ENCODE measurements at places on chromosomes 1 and 21.
A peak's percentile ranks its signal among the peaks of the same experiment; 100 is the strongest.

DNA sequence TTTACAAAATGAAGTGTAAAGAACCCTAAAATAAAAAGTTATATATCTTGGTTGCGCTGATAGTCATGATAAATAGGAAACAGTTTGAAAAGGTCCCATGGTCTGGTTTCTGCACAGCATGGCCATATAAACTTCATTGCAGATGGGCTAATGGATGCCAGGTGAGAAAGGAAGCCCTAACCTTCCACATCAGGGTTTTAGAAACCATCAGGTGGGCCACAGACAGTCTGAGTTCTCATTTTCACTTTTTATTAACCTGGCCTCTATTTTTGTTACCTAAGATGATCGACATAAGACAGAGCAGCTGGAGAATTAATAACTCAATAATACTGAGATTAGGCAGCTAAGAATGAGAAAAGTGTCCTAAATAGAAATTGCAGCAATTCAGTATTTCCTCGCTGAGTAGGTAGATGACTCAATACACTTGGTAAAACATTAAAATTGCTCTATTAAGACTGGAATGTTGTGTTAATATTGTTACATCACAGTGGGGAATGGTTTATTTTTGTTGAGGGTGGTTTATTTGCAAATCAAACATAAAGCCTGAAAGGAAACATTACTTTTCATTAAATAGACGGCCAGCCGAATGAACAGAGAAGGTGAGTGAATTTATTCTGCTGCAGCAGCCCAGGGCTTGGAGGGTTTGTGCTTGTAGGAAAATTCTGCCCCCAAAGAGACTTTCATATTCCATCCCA, 21.1 kb downstream of the C1orf21 start:
- DNase-seq, result peak; percentile 75

- DNase-seq, result no peak
Observed at GRCh38 chr21:14099570-14099969, 111.2 kb downstream of the LIPI start.

DNA sequence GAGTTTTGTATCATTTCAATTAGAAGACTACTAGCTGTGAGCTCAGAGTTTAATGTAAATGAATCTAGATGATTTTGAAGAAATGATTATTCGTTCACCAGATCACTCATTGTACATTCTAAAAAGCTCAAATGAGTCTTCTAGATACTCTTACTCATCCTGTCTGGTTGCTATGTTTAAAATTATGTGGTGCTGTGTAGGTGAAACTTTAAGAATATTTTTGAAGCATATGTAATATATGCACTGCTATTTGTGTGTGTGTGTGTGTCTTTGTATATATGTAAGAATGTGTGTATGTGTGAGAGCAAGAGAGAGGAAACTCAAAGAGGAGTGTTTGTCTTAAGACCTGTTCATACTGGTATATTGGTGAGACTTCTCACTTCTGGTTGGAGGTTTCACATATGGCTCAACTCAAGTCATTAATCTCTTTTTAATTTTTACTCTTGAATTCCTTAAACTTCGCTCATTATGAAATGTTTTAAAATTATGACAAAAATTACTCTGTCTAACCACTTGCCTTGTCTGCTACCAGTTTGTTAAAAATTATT, 8.6 kb upstream of the C1orf105 start:
- no peak for DNase-seq

DNA sequence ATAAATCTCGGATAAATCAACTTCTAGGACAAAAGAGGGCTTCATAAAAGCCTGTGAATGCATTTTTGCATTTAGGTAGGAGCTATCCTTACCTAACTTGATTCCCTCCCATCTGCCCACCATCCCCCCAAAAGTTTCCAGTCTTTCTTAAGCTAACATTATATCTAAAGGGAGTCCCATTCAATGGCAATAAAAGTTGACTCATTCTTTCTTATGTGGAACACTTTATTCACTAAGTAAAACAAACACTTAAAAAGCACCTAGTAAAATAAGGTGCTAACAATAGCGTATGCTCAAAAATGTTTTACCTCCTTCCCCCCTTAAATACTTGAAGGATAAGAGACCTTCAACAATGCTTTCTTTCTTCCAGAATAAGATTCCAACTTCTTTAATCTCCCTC, 83.8 kb downstream of the GON4L start:
- DNase-seq, result no peak

DNA sequence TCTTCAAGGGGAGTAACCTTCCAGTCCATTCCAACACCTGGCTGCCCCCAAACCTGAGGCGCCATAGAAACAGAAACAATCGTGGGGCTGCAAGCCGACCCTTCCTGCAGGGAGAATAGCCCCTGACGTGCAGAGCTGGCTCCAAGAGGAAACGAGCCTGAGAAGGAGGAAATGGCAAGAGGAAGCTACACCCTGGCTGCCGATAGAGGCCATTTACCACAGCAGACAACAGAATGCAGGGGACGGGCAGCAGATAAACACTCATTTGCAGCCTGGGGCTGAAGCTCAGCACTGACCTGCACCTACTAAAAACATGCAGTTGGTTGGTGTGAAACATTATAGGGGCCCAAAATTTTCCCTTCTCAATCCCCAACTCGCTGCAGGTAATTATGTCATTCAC, 8.7 kb upstream of the TDRD10 start:
- DNase-seq, result no peak

GRCh38 chr1:81880781-81881180, 80.0 kb downstream of the ADGRL2 start:
- no peak for DNase-seq

- peak; percentile 69 for DNase-seq
Observed at GRCh38 chr1:168755800-168756418, 26.9 kb upstream of the DPT start.

DNA sequence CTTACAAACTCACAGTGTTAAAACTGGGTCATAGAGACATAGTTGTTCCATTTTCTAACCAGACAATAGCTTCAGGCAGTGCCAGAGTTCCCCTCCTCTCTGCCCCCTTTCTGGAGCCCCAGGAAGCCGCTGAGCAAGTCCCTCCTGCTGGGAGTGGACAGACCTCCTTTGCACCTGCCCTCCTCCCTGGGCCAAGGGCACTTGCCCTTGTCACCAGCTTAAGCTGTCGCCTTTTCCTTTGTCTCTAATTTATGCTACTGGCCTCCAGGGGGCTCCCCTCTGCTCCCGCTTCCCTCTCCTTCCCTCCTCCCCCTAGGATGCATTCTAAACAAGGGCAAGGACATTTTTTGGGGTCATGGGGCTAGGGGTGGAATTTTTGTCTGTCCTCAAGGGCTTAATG, 182.4 kb downstream of the MIS18A start:
- DNase-seq, result no peak

DNA sequence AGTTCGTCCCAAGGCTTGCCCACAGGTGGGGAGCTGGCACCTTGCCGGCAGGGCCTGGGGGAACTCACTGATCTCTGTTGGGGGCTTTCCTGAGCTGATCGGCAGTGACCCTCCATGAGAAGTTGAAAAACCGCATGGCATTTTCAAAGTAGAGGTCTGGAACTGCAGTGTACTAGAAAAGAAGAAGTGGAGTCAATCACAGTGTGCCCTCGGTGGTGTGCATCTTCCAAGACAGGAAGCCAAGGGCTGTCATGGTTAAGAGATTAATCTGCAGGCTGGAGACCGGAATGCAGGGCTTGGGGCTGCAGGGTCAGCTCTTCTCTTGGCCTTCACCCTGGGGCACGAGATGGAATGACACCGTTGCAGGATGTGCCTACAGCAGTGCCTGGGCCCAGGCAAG, 56.8 kb downstream of the ECE1 start:
- no peak for DNase-seq

DNA sequence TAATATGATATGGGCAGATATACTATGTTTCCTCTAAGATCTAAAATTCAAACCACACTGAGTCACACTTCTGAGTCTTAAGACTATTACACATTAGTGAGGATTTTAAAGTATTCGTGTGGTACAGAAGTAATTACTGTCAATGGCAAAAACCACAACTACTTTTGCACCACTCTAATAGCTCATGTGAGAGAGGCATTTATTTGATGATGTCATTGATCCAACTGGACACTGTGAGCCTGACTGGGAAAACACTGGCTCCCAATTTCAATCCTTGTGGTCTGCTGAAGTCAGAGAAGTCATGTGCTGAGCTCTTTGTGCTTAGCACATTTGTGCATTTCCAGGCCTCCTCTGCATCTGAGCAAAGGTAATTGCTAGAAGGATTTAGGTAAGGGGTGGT, 377.8 kb downstream of the USH2A start:
- no peak for DNase-seq

DNA sequence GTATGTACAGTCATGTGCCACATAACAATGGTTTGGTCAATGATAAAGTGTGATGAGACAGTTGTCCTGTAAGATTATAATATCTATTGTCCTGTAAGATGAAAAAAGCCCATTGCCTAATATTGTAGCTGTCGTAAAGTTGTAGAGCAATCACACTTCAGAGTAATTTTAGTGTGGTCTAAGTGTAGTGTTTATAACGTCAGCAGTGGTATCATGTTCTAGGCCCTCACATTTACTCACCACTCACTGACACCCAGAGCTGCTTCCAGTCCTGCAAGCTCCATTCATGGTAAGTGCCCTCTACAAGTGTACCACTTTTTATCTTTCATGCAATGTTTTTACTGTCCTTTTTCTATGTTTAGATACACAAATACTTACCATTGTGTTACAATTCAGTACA, 259.9 kb upstream of the RAB4A start:
- no peak for DNase-seq

DNA sequence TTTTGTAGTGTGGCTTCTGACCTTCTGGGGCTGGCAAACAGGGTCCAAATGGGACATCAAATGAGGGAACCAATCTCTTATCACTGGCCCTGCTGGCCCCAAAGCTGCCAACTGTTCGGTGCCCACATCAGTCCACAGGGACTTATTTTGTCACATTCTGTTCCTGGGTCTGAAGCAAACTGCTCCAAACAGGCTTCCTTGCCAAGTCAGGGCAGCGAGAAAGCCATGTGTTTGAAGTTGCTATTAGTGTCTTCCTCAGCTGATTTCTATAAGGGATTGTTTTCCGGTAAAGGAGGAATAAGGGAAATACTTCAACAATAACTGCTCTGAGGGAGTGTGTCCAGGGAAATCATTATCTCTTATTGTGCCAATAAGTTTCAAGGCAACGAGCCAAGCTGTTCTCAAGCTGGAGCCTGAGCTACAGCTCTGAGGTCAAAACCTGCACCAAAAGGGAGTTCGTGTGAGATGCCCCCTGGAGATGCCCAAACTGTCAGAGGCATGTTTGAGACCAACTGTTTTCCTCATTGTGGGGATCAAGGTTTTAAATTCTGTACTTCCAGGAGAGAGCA, 381.4 kb upstream of the PROX1 start:
- no peak for DNase-seq

GRCh38 chr1:32179193-32179442, 357 bp upstream of the TXLNA start:
- no peak for DNase-seq

- DNase-seq, result no peak
Observed at GRCh38 chr1:163670989-163671757, 349.4 kb downstream of the NUF2 start.

DNA sequence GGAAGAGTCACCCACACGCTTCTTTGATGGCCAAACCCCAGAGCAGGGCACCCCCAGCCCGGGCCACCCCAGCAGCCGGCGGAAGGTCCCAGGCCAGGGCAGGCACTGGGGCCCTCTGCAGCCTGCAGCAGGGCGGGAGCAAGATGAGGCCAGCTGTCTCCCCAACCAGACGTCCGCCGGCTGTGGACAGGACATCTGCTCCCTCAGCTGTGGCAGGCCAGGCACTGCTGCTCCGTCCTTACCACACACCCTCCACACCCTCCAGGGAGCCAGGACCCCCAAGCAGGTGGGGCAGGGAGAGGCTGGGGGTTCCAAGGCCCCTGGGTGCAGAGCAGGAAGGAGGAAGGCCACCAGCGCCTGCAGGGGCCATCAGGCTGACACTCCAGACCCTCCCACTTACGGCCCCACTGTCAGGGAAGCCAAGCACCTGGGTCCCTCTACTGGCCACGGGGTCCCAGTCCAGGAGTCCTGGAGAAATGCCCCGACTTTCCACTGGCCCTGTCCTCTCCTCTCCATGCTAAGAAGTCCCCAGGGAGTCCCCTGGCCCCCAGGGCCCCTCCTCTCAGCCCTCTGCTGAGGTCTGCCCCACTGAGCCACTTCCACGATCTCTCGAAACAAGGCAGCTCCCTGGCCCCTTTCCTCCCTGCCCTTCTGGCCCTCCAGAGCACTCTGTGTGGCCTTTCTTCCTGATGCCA, 5.6 kb downstream of the WNT9A start:
- DNase-seq, result no peak

DNA sequence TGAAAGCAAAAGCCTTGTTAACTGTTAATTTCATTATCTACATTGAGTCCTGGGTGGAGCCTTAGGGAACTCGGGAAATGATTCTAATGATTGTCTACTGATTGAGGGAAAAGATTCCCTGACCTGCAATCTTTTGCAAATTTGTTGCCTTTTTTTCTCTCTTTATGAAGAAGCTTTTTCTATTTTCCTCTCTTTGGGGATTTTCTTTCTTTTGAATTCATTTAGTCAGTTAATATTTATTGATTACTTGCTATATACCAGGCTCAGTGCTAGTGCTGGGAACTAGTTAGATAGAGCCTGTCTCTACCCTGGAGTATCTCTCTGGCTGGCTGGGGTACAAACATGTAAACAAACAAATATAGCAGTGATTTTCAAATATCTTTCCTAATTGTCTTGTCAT, 71.2 kb upstream of the CACYBP start:
- no peak for DNase-seq

DNA sequence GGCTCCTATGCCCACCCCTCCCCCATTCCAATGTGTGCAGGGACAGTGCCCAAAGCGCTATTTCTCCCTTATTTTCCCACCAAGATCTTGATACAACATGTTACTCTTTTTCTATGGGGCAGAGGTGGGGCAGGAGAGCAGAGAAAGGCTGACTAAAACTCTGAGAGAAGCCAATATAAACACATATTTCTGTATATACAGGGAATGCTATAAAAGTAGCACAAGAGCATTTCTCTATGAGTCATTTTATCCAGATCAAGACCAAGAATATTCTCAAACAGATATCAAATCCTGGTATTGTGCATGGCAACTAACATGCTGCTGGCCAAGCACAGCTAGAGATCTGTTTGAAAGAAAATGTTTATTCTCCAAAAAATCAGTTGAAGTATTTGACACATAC, 7.3 kb downstream of the WDR26 start:
- DNase-seq, result no peak

- DNase-seq, result no peak
Observed at GRCh38 chr21:27168084-27168483, 201.2 kb upstream of the ADAMTS5 start.

DNA sequence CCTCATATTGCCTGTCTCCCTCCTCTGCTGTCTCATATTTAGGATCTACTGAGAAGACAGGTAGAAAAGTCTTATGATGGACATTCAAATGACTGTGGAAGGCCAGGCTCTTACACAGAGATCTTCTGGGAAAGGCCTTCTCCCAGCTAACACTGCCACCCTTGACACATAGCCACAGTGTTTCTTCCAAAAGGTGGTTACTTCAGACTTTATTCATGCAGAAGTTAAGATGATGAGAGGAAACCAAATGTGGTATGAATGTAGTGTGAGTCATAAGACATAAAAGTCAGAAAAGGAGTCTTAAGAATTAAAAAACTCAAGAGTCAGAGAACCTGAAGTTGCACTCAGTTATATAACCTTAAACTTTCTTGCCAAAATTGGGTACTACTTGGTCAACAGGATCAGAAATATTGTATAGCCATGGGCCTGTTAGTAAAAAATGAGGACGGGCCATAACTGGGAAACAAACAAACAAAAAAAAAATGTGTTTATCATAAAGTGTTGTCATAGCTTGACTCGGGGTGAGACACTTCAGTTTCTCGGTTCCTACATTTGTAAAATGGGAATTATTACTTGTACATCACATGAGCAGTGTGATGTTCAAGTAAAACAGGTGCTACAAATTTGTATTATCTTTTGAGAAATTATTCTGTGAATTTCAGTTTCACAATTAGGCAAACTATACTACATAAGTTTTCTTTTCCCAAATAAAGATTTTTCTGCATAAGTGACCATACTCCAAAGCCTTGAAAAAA, 1.2 kb upstream of the DENND1B start:
- DNase-seq, result no peak
